ENCODE measurements at places on chromosomes 6 and 20.

DNA sequence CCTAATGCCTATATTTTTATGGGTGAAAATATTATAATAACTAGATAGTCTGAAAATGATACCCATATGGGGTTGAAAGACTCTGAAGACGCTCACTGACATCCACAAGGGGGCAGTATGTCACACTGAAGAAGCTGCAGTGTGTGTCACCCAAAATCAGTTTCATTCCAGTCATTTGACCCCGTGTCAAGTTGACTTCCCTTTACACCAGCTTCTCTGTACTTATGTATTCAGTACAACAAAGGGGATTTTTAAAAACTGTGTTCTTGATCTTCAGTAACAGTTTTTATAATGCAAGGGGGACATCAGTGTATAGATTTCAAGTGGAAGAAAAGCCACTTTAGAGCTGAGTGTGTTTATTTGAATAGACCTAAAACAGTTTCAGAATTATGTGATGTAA is 19.3 kb downstream of the FAXC start:
- peak; percentile 28 for DNase-seq

DNA sequence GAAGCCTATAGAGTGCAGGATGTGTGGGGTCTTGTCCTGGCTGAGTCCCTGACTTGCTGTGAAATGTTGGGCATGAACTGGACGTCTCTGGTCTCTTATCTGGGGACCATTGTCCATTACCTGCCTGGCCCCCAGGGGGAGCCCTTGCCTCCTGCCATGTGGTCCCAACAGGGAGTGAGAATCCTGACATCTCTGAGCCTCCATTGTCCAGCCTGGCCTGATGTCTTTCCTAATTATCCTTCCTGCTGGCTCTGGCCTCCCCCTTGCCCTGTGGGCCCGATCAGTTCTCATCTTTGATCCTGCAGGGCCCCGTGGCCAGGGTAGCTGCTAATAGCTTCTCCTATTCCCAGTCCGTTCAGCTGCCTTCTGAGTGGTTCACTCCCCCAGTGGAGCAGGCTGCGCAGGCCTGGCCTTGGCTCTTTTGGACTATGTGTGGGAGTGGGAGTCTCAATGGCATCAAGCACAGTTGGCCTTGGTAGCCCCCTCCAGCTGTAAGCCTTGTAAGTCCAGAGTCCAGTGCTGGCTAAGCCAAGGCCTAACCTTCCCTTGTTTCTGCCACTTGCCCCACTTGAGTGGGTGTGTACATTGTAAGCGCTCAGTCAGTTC is 77.9 kb upstream of the RALY start:
- DNase-seq = no peak

GRCh38 chr6:41976794-41977484 is 35.3 kb upstream of the CCND3 start:
- no peak for DNase-seq

DNA sequence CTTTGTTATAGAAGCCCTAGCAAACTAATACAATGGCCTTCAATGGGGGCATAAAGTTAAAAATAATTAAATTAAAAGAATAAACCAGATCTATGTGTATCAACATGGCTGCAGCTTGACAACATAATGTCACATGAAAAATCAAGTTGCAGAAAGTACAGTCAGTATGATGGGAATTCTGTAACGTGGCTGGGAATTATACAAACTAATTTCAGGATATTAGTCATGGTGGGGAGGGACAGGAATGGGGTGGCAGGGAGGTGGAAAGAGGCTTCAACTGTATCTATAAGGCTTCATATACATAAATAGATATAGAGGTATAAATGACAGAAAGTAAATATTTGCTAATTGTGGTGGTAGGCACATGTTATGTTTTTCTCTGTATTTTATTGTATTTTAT is 107.1 kb downstream of the UNC5CL start:
- no peak for DNase-seq

DNA sequence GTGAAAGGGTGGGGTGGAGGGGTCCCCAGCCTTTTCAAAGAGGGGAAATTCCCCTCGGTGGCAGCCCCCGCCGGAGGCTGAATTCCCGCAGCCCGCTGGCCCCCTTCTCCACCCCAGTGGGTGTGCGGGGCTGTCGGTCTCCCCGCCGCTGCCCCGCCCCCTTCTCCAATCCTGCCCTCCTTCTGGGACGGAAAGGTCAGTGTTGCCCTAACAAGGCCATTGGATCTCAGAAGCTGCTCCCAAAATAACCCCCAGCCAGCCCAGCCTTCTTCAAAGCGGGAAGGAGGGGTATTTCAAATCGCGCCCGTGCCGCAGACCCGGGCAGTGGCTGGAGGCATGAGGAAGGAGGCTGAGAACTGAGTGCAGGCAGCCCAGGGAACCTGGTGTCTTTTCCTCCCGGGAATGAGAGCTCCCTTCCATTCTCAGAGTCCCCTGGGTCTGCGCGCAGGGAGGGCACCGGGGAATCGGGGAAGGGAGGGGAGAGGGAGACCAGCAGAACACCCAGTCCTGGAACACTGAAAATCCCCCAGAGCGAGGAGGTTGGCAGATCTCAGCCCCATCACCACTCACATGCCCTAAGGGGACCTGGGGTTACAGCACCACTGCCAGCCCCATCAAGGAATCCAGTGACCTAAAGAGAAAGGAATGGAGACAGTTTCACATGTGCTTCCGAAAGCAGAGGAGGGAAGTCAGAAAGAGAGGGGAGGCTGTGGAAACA is at the start of gene JPH2:
JPH2 (minus strand) TSS at position 135 of the 718 bp plus-strand sequence. CDS start 483 bp downstream, outside the sequence.
- DNase-seq = no peak

- DNase-seq = no peak
These were observed 91.3 kb upstream of the OGFRL1 start for GRCh38 chr6:71197267-71197666.

DNA sequence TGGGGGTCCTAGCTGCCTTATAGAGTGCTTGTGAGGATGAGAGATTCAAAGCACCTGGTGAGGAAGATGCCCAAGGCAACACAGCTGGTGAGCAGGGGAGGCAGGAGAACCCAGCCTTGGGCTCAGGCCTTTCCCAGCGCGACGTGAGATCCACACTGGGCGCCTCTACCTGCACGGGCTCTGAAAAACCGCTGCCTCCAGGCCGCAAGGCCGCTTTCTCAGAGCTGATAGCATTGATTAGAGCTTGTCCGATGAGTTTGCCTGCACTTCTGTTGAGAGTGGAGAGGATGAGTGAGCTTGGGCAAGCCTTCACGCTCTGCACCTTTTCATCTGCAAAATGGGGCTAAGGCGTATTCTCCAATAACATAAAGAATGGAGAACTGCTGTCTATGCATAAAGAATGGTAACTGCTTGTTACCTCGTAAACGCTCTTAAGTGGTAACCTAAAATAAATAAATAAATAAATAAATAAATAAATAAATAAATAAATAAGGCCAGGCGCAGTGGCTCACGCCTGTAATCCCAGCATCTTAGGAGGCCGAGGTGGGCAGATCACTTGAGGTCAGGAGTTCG is 916 bp downstream of the PABPC1L start:
- no peak for DNase-seq

- no peak for DNase-seq
These were observed 21.3 kb downstream of the CASS4 start for GRCh38 chr20:56433221-56433879.

- DNase-seq = no peak
These were observed 9.9 kb downstream of the NOL4L start for GRCh38 chr20:32575227-32575581.

GRCh38 chr6:170011204-170012036 is 260.0 kb downstream of the ERMARD start:
- no peak for DNase-seq

DNA sequence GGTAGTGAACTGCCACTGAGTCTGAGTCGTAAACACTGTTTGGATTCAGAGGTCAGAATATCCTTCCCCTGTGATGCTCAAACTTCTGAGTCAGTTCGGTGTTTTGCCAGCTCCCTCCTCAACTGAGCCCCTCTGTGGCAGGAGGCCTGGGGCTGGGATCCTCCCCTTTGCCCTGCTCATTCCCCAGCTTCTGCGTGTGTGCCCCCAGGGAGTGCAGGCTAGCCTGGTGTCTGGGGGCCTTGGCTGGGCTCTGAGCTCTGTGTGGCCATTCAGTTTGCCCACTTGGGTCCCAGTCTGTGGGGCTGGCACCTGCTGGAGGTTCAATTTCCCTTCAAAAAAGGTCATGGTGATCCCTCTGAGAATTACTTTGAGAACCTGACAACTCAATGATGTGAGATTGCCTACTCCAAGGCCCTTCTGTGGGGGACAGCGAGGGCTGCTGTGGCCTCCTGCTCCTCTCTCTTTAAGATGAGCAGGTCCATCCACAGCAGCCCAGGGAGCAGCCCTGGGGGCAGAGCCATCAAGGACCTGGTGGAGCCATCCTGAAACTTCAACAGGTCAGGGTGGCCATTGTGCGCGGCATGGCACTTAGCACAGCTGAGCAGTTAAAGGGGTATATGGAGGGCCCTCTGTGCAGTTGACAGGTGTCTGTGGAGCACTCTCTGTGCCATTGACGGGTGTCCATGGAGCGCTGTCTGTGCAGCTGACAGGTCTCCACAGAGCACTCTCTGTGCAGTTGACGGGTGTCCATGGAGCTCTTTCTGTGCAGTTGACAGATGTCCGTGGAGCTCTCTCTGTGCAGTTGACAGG is 147.2 kb downstream of the SYCP2 start:
- DNase-seq = no peak

DNA sequence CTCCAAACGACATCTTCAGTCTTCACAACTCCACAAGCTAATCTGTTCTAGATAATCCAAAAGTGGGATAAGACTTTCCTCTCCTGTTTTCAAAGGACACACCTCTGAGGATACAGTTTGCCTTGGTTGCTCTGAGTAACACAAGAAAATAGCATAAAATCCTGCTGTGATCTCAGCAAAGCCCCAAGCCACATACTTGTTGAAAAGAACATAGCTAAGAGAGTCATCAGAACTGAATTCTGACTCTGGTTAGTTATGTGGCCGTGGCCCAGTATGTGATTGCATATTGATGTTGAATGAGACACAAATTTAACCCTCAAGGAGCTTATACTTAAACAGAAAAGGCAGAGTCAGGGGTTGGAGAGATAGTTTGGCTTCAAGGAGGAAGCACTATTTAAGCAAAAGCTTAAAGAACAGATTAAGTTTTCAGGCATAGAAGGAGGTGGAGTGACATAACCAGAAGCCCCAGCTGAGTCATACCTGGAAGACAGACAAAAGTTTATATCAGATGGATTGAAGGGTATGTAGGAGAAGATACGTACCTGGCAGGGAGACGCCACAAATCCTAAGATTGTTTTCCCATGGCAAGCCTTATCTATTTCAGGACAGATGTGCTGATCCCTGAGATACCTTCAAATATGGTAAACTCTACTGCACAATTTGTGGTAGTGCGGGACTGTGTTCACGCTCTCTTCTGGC is 41.2 kb downstream of the OPN5 start:
- no peak for DNase-seq

GRCh38 chr6:145309842-145310535 is 425.3 kb downstream of the EPM2A start:
- DNase-seq = no peak

DNA sequence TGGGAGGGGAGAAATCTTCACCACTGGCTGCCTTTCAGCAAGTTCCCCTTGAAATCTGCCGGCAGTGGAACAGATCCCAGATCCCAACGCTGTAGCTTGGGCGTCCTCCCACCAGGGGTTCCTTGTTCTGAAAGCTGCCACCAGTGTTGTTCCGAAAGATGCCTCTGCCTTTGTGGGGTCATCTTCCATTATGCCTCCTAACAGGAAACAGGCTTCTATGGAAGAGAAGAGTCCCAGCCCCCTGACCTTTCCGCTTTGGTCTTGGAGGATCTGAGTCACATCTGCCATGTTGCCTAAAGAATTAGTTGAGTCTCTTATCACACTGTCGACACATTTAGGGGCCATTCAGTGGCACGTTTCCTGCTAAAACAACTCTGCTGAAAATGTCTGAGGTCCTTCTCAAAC is 57.5 kb upstream of the NFATC2 start:
- DNase-seq = no peak

DNA sequence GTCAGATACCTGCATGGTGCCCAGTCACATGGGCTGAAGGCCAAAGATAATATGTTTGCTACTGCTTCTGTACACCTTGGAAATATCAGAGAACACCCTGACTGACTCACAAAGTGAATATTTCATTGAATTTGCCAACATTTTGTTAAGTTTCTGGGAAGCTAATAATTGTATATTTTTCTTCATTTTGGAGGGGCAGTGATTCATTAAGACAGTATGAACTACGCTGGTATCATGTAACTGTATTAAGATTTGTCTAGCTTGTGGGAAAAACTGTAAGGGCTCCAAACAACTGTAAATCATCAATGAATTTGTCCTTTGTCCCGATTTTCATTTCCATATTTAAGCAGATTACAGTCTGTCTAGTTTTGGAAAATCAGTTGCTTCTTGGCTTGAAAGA is 102.3 kb upstream of the CCN2 start:
- no peak for DNase-seq

DNA sequence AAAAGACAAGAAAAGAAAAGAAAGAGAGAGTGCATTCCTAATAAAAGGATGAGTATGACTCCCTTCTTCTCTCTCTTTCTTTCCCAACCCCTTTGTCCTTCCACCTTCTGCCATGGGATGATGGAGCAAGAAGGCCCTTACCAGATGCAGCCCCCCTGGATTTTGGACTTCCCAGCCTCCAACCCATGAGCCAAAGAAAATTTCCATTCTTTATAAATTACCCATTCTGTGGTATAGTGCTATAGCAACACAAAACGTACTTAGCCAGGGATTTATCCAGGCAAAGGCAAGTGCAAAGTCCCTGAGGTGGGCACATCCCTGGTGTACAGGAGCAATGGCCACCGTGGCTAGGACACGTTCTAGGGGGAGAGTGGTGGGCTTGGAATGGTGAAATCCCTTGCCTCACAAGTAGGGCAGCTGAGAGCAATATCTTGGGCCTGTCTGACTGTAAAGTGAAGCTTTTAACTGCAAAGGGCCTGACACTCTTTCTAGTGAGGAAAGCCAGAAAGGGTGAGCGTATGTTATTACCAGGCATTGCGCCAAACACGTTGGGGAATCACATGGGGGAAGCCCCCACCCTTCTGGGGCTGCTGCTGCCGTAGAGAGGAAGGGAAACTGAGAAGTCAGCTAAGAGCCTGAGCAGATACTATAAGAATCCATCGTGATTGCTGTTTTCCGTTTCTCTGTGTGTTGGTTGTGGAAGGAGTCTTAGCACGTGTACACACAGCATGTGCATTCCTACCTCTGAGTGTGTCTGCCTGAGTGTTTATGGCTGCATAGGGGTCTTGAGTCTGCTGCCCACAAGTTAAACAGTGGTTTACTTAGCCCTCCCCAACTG is 50.7 kb upstream of the SIRPA start:
- DNase-seq = peak; percentile 35

DNA sequence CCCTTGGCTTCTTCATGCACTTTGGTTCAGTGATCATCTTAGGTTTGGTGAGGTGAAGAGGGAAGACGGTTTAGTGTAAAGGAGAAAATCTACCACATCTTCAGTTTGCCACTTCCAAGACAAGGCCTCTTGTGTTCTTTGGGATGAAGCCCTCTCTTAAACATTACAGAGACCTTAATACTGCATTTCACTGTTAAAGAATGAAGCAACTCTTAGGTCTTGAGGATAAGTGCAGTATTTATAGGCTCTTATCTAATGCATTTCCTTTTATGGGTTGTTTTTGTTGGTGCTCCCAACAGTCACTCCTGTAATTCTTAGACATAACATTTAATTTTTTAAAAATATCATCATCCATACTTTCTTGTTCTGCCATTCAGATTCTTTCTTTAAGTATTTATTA is 139.9 kb upstream of the LAMP5 start:
- no peak for DNase-seq

Data from forelimb muscle (tissue), 1 donor.